Kidney glomerular epithelial cell (primary cell): ENCODE measurements at places on chromosomes 7 and 10.

DNA sequence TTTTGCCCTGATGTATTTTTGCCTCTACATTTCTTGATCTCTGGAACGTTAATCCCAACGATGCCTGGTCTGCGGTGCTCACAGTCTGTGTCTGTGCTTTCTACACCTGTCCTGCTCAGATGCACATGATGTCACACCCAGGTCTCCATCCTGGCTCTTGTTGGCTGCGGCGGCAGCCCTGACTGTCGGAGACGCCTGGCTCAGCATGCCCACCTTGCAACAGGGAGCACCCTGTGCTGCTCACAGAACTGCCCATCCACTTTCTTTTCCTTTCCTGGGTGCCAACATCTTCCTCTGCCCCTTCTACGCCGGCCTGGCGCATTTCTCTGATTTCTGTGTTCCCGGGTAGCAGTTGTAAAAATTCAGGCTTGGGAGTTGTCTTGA lies 106.2 kb downstream of the CUX1 start:
- no peak for DNase-seq

GRCh38 chr7:45564485-45564884 lies 9.7 kb upstream of the ADCY1 start:
- DNase-seq: no peak

DNA sequence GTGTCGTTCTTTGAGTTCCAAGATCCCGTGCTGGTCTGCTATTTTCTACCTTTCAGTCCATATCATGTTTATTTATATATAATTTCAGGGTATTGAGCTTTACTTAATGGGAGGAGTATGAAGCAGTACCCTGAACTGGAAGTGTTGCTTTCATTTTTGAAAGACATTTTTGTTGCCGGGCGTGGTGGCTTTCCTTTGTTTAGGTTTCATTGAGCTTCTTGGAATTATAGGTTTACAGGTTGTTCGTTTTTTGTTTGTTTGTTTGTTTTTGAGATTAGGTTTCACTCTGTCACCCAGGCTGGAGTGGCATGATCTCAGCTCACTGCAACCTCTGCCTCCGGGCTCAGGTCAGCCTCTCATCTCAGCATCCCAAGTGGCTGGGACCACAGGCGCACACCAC lies 7.4 kb downstream of the ZNF487 start:
- DNase-seq: no peak

DNA sequence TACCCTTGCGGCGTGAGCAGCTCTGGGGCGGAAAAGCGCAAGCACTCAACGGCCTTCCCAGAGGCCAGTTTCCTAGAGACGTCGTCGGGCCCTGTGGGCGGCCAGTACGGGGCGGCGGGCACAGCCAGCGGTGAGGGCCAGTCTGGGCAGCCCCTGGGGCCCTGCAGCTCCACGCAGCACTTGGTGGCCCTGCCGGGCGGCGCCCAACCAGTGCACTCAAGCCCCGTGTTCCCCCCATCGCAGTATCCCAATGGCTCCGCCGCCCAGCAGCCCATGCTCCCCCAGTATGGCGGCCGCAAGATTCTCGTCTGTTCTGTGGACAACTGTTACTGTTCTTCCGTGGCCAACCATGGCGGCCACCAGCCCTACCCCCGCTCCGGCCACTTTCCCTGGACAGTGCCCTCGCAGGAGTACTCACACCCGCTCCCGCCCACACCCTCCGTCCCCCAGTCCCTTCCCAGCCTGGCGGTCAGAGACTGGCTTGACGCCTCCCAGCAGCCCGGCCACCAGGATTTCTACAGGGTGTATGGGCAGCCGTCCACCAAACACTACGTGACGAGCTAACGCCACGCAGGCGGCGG lies 12.6 kb downstream of the TRIM8 start:
- DNase-seq: no peak

DNA sequence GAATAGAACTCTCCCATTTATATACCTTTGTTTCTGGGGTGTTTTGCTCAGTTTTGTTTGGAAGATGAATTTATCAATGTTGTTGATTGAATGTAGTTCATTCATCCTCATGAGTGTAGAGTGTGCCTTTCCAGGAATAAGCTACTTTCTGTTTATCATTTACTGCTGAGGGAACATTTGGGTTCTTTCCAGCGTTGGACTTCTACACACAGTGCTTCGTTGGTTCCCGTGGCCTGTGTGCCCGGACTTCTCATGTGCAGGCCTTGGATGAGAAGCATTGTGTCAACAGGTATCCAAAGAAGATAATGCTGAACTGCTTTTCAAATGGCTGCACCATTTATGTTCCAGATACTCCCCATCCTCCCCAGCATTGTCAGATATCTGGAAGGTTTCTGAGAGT lies 107.6 kb upstream of the TNS3 start:
- DNase-seq: no peak

DNA sequence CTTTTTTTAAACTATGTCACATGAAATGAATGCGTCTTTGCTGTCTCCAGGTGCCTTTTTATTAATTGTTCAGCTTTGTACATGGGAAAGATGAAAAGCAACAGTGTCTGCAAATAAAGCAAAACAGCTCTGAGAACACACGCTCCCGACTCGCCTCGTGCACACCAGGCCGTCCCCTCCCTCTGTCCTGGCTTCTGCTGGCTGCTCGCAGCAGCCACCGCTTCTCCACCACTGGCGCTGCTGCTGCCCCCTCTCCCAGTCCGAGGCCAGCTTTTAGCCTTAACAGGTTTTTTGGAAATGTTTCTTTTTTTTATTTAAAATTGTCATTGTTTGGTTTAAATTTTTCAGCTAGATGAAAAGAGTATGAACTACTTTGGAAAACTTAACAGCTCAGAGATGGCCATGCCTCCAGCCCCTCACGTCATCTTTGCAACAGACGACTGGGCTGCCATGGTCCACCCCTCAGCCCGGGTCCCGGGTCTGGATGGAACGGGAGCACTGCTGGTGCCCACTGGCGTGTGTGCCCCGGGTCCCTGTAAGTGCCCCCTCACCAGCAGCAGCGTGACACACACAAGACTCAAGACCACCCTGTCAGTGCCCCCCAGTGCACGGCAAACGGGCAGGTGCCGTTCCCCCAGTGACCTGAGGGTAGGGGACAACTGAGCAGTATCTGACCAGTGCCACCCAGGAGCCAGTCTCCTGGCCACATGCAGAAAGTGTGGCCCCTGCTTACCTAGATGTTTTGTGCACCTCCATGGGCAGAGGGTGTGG lies 415.6 kb upstream of the FOXK1 start:
- DNase-seq: no peak

DNA sequence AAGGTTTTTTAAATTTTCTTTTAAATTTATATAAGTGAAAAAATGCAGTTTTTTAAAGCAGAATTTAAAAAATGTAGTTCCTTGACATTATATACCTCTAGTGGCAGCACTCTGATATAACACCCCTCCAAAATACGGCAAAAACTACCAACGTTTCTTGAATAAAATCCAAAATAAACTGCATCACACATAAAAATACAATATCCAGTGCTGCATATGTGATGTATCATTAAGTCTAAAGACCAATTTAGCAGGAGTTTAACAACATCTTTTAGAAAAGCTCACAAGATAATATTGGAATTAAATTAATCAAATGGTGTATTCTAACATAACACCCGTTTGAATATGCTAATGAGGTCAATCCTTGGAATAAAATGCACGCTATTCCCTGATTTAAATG lies 1.4 kb downstream of the TCERG1L start:
- no peak for DNase-seq

- peak; percentile 40 for DNase-seq
These were observed 9.0 kb downstream of the SKIDA1 start for GRCh38 chr10:21516242-21517131.

DNA sequence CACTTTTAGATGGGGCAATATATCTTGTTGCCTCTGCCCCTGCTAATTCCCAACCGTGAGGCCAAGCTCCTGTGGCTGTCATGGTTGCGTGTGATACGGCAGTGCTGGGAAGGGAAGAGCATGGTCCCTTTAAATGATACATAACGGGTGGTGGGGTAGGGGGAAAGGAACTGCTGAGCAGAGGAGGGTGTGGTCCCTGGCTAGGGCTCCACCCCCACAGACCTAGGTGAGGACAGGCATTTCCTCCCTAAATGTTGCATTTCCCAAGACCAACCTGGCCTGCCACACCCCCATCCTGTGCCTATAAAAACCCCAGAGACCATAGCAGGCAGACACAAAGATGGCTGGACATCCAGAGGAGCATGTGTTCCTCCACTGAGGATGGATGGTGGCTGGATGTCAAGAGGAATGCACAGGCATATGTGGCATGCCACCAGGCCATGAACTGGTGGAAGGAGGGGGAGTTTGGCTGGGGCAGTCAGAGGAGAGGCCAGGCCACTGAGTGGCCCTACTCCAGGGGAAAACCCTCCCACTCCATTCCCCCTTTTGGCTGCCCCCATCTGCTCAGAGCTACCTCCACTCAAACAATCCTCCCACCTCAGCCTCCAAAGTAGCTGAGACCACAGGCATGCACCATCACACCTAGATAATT lies 104.0 kb downstream of the PLXDC2 start:
- DNase-seq: no peak

GRCh38 chr10:16314259-16314658 lies 122.6 kb upstream of the PTER start:
- DNase-seq: no peak

DNA sequence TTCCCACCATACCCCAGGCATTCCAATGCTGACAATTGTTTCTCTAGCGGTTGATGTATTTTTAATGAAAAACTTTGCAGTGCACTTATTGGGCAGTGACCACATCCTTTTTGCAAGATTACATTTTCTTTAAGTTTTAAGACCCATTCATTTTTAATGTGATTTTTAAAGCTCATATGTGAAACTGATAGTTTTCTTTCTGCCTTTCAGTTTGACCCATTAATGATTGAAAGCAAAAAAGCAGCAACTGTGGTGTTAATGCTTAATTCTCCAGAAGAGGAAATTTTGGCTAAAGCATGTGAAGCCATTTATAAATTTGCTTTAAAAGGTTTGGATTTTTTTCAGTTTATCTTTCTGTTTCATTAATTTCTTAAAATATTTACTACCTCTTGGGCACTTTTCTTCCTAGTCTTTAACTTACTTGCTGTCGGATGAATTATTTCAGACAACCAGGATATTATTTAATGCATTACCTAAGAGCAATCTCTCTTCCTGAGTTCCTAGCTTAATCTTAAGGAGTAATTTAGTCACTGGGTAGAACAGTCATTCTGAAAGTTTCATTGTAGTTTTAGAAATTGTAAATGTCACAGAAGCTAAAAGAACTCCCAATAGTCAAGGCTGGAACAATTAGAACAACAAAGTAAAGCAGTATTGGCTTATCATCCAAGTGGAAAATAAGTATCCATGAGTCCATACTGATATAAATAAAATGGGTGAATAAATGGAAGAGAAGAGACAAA lies 18.3 kb downstream of the ARMC3 start:
- DNase-seq: no peak

DNA sequence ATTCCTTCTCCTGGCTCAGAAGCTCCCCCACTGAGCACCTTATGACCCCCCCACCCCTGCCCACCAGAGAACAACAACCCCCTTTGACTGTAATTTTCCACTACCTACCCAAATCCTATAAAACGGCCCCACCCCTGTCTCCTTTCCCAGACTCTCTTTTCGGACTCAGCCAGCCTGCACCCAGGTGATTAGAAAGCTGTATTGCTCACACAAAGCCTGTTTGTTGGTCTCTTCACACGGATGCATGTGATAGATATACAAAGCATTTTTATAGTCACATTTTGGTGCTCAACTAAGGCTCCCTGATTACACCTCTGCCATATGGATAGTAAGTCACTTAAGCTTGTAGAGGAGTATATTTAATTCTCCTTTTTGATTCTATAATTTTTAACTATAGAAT lies 985.8 kb downstream of the REEP3 start:
- DNase-seq: no peak

DNA sequence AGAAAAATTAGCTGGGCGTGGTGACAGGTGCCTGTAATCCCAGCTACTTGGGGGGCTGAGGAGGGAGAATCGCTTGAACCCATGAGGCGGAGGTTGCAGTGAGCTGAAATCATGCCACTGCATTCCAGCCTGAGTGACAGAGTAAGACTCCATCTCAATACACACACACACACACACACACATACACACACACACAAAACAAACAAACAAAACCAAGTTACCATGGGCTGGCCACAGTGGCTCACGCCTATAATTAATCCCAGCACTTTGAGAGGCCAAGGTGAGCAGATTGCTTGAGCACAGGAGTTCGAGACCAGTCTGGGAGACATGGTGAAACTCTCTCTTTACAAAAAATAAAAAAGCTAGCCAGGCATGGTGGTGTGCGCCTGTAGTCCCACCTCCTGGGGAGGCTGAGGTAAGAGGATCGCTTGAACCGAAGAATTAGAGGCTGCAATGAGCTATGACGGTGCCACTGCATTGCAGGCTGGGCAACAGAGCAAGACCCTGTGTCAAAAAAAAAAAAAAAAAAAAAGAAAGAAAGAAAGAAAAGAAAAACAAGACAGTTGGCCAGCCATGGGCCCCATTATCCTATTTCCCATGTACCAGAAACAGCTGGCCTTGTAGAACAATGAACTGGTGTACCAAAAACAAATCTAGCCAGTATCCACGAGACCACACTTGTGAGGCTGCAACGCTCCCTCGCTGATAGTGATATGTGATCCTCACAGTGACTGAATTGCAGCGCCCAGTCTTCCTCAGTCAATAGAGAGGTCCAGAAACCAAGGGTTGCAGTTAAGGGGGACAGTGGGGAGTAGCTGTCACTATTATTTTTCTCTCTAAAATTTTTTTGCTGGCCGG lies 6.6 kb upstream of the AGFG2 start:
- no peak for DNase-seq

DNA sequence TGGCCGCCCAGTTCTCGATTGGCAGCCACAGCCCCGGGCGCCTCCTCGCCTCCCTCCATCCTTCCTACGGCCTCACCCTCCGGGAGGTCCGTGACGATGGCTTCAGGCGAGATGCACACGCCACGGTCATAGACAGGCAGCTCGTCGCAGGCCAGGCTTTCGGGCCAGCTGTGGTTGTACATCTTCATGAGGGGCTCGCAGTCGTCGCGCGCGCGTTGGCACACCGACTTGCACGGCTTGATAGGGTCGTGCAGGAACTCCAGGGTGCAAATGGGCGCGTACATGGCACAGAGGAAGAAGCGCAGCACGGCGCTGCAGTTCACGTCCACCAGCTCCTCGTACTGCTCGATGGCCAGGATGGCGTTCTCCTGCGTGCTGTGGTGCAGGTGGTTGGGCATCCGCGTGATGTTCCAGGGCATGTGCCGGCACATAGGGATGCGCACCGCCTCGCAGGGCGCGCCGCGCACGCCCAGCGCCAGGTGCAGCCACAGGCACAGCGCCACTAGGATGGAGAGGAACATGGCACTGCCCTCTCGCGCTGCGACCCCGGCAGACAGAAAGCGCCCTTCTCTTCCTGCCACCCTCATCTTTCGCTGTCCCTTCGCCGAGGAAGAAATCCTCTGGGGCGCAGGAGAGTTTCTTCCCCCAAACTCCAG lies 472 bp downstream of the SFRP4 start:
- no peak for DNase-seq

- no peak for DNase-seq
These were observed 134.9 kb upstream of the ANK3 start for GRCh38 chr10:60524541-60524940.

DNA sequence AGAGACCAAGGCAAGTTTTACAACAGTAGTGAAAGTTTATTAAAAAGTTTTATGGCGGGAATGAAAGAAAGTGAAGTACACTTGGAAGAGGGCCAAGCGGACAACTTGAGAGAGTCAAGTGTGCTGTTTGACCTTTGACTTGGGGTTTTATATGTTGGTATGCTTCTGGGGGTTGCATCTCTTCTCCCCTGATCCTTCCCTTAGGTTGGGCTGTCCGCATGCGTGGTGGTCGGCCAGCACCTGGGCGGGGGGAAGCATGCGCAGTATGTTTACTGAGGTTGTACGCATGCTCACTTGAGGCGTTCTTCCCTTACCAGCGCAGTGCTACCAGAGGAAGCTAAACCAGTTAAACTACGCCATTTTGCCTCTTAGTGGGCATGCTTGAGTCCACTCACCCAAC lies 31.9 kb downstream of the NUP42 start:
- DNase-seq: no peak

- DNase-seq: no peak
These were observed 21.4 kb upstream of the IMPDH1 start for GRCh38 chr7:128431221-128431620.
